ENCODE measurements at places on chromosomes 7 and 10.

DNA sequence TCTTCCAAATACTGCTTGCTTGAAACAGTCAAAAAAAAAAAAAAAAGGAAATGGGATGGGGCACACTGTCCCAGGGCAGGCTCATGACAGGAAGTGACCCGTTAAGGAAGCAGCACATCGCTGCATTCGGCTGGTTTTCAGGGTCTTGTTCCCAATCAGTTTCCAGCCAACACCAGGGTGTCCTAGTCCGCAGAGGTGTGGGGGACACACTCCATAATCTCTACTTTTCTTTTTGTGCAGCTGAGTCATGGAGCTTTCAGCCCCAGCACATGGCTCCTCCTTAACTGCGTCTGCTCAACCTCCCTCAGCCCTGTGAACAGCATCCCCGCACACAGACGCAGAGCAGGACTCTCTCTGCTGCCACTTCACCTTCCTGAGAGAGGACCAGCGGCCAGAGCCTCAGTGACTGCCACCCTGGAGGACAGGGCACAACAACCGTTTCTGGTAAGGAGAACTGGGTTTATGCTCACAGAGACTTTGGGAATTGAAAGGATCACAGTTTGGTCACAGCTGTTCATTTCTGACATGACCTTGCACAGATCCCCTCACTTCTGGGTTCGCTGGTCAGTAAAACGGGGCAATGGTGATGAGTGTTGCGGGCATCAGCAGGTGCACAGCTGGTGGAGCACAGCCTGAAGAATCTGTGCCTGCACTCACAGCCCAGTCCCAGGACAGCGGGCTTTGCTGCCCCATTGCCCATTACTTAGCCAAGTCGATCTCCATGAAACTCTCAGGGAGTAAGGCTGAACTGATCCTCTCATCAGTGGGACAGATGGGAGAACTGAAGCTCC is at the start of gene GIMAP5:
Gene GIMAP5 (plus strand): TSS at position 154 of the 791 bp plus-strand sequence. CDS start 3,467 bp downstream, outside the sequence.
- no peak for DNase-seq

GRCh38 chr10:32995751-32996150 is 37.7 kb upstream of the ITGB1 start:
- no peak for DNase-seq

GRCh38 chr7:82404094-82404493 is 39.5 kb downstream of the CACNA2D1 start:
- DNase-seq, result no peak

DNA sequence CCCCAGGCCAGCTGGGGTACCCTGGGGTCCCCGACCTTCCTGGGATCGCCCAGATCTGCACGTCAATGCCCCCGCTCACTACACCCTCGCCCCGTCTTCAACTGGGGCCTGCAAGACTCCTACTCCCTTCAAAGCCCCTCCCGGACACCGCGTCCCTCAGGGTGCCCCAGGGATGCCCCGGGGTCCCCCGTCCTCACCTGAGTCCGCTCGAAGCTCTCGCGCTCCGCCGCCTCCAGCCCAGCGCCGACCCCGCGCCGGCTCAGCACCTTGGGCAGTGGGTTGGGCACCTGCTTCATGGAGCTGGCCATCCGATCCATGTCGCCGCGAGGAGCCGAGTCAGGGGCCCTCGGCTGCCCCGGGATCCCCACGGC is at the start of gene HIP1:
Gene HIP1 (minus strand): TSS at position 338 of the 371 bp plus-strand sequence. CDS start 21 bp downstream, at position 317.
- no peak for DNase-seq

GRCh38 chr7:1058821-1059199 is 14.5 kb downstream of the GPR146 start:
- no peak for DNase-seq

DNA sequence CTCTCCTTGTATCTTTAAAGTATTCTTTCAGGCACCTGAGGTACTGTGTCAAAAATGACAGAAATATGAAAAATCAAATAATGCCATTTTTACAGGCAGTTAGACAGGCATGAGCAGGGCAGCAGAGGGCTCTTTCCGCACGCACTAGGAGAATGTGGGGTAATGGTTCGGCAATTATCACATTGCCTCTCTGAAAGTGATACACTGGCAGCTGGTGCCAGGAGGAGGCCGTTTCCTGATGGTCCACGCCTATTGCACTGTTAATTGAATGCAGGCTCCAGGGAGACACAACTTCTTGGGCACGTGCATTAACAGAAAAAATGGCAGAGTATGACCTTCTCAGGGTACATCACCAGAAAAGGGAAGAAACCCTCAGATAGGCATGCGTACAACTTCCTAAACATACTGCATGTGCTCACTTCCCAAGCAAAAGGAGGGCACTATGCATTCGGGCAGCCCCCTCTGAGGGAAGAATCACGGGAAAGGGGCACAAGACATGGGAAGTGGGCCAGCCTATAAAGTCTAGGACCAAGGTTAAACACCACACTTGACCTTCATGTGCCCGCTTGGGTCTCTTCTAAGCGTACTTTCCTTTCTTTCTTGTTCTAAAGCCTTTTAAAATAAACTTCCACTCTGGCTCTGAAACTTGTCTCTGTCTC is 161.7 kb downstream of the TNS3 start:
- DNase-seq, result no peak

DNA sequence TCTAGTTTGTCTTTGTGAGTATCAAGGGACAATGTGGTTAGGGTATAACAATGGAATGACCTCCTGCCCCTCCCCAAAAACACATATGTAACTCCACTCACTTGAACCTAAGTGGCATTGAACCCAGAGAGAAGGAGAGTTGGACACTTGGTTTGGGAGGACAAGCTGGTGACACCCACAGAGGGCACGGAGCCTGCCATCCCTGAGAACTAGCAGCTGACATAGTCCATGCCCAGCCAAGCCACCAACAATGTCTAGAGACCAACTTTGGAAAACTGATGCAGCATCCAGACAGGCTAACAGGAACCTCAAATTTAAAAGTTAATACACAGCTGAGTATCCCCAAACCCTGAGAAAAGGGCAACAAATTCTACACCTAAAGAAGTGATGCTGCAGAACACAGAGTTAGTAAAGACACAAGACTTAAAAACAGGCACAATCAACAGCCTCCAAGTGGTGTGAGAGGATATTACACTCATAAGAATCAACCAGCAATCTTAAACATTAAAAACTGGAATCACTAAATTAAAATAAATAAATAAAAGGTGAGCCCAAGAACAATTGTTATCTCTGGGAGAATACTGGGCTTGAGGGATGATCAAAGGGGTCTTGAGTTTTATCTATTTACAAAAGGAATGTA is 27.2 kb downstream of the NUDCD3 start:
- no peak for DNase-seq

- no peak for DNase-seq
Measured at GRCh38 chr10:133440633-133441285, 13.0 kb upstream of the SCART1 start.

- DNase-seq, result no peak
Measured at GRCh38 chr10:32960022-32960421, 2.0 kb upstream of the ITGB1 start.

DNA sequence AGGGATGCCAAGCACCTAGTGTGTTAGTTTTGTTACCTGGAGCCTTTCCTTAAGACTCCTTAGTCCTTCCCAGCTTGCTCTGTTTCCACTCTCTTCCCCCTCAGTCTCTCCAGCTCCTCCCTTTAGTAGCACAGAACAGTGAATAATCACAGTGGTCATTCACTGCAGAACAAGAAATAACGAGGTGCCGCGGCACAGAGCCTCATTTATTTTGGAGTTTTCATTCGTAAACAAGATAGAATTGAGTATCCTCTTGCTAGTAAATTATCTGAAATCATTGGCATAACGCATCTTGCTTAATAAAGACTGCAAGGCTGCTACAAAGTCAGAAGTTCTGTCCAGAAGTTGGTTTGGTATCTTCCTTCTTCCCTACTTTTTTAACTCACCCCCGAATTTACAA is 129.3 kb upstream of the LANCL2 start:
- DNase-seq, result no peak

DNA sequence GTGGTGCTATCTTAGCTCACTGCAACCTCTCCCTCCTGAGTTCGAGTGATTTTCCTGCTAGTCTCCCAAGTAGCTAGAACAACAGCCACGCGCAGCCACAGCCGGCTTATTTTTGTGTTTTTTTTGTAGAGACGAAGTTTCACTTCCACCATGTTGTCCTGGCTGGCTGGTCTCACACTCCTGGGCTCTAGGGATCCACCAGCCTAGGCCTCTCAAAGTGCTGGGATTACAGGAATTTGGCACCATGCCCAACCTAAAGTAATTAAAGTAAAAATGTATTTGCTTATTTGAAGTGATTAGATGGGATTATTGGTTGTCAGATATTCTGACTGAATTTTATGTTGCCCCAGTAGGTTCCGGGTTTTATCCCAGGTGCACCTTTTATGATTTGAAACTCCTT is 22.7 kb downstream of the LUC7L2 start:
- DNase-seq, result no peak

GRCh38 chr10:22927661-22928403 is at the start of gene ARMC3:
Gene ARMC3, plus strand, starts transcription at chr10:22928053. Its CDS starts 3,944 bp downstream, at chr10:22931997.
- no peak for DNase-seq

- DNase-seq, result no peak
Measured at GRCh38 chr10:71531485-71532446, 135.0 kb downstream of the CDH23 start.

- no peak for DNase-seq
Measured at GRCh38 chr7:17976952-17977351, 36.7 kb upstream of the SNX13 start.

- DNase-seq, result no peak
Measured at GRCh38 chr10:111018021-111018420, 58.8 kb upstream of the ADRA2A start.

DNA sequence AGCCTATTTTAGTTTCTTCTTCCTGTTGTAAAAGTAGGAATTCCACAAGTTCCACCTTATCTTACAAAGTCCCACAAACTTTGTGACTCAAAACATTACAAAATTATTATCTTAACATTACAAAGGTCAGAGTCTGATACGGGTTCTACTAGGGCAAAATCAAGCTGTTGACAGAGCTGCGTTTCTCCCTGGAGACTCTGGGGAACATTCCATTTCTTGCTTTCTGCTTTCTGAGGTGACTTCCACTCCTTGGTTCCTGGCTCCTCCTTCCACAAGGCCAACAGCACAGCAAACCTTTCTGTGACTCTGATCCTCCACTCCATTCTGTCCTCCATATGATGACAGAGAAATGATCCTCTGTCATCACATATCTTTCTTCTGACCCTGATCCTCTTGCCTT is 10.6 kb downstream of the OR2F1 start:
- no peak for DNase-seq

DNA sequence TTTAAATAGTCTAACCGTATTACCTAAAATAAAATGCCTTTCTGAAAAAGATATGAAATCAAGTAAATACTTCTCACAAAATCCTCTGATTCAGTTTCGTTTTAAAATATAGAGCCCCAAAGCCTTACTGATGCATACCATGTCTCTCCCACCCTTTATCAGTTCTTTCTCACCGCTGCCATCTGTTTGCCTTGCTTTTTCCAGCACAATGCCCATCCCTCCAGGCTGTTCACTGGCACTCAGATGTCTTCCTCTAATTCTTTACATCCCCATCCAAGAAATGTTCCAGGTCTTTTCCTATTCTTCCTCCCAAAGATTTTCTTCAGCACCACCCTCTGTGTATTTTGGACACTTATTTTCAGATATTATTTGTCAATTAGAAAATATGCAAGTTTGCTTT is 116.5 kb upstream of the LRRN3 start:
- no peak for DNase-seq

DNA sequence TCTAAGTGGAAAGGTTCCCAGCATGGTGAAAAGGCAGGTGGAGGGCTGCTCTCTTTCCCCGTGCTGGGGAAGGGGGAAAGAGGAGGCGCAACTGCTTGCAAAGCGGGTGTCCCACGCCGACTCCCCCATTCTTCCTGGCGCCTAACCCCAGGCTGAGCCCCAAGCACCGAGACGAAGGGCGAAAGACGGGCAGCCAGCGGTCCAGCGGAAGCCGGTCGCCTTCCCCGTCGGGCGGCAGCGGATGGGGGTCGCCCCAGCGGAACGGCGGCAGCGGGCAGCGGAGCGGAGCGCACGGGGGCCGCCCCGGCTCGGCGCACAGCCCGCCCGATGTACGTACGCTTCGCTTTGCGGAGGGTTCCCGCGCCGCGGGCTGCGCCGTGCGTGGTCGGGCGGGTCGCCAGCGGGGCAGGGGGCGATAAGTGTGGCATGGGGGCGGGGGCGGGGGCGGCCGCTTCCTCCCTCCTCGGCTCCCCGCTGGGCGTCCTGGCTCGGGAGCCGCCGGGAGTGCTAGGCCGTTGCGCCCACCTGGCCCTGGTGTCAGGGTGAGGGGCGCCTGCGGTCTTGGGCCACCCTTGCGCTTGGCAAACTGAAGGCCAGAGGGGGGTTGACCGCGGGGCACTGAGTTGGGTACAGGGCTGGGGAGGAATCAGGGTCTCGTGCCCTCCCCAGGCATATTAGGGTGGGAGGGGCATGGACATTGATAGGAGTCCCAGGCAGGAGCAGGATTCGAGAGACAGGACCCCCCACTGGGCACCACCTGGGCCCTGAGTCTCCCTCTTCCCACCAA is 35.2 kb upstream of the HSPB1 start:
- DNase-seq, result no peak

DNA sequence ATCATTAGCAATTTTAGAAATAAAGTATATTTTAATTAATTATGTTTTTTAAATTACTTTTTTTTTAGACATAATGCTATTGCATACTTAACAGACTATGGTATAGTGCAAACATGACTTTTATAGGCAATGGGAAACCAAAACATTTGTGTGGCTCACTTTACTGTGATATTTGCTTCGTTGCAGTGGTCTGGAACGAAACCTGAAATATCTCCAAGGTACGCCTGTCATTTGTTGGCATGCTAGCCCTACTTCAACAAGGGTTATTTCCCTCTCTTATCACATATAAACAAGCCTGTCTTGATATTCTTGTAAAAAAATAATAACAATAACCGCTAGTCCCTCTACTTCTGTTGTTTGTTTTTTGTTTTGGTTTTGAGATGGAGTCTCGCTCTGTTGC is 74.2 kb downstream of the TYW1B start:
- no peak for DNase-seq

GRCh38 chr7:6636741-6637543 is at the start of gene ZNF316:
Gene ZNF316, plus strand, starts transcription at chr7:6637318. Its CDS starts 5,092 bp downstream, at chr7:6642410.
- DNase-seq, result peak; percentile 48

DNA sequence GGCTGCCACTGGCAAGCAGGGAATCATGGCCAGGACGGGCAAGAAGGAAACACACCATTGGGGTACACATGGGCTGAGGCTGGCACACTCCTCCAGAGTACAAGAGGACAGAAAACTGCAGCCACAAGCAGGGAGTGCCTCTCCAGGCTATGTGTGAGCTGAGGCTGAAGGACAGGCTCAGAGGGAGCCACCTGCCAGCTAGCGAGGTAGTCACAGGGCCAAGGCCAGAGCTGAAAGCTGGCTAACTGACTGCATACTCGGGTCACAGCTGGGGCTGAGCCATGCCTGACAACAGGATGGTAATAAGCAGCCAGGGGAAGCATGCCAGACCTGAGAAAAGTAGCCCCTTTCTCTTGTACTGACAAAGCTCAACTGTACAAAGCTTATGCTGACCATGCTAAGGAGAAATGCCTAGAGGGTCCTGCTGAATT is 52.0 kb downstream of the KIF5B start:
- no peak for DNase-seq

DNA sequence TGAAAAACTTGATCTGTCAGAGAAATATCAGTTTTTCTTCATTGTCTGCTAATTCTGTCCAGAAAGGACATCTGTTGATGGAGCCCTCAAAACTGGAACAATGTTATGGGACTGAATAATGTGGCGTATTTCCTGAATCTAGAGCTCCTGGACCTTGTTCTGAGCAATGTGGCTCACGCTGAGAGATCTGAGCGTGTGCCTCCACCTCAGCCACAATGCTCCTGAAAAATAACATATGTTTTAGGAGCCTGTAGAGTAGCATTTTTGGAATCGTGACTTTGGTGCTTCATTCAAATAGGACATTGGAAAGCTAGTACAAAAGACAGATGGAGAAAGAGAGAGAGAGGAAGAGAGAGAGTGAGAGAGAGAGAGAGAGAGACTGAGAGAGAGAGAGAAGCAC is 110.3 kb downstream of the BMPER start:
- DNase-seq, result no peak
